ENCODE measurements at places on chromosomes 6 and 20. TPM values are rescaled to one million over a fixed set of nuclear protein-coding genes. Genes with fewer than 3 reads are reported as not detected.

- no peak for DNase-seq
Measured at GRCh38 chr20:12394786-12395185, 477.1 kb downstream of the BTBD3 start.

- no peak for DNase-seq
Measured at GRCh38 chr6:6925391-6926164, 182.2 kb upstream of the RREB1 start.

- DNase-seq: peak; percentile 94
Measured at GRCh38 chr6:79421707-79422484, 115.3 kb downstream of the LCA5 start.

Gene FOXF2
- not detected for total RNA-seq

Gene CALHM4
- 0.28 TPM for total RNA-seq

DNA sequence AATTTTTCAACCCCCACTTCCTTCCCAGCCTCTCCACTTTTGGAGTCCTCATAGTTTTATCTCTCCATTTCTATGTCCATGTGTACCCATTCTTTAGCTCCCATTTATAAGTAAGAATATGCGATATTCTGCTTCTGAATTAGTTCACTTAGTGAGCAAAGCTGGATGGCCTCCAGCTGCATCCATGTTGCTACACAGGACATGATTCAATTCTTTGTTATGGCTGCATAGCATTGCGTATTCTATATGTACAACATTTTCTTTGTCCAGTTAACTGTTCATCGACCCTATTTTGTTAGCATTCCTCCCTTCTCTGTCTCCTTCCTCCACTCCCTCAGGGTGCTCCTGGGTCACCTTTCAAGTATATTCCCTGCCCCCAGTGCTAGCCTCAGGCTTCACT lies 210.0 kb upstream of the SSTR4 start:
- DNase-seq: peak; percentile 5
